NCI-H774 (cell line): ENCODE measurements at places on chromosomes 4 and X.

DNA sequence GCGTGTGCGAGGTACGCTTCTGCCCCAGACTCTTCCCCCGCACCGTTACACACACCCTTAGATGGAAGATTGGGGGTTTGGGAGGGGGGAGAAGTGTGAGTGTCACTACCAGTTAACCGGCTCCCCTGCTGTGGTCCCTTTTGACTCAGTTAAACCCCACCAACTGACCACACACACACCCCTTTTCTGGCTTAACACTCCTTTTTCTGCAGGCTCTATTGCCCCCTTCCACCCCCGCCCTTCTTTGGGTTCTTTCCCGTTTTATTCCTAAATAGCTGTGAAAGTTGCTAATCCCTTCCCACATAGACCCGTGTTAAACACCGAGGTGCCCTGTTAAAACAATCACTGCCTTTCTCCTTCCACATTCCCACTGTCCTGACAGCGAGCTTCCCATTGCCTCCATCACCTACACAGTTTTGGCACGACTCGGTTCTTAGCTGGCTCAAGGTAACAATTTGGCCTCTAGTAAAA, 3.7 kb upstream of the NR3C2 start:
- DNase-seq: no peak

- no peak for DNase-seq
These were observed 60.4 kb downstream of the SHROOM2 start for GRCh38 chrX:9846631-9847030.

- no peak for DNase-seq
These were observed 13.1 kb downstream of the TCEAL7 start for GRCh38 chrX:103343105-103343504.

DNA sequence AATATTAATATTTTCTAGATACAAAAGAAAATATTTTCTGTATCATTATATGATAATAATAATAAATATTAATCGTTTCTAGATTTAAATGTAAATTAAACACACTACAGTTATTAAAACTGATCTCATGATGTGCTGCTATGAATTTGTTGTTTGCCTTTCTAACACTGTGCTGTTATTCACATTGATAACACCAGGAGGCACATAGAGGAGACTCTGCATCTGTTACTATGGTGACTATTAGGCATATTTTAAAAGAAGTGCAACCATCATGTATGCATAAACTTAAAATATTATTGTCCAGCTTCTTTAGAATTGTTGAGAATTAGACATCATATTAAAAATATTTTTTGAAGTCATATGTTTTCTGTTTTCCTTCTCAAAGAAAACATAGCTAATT, 11.8 kb upstream of the PDGFC start:
- no peak for DNase-seq

DNA sequence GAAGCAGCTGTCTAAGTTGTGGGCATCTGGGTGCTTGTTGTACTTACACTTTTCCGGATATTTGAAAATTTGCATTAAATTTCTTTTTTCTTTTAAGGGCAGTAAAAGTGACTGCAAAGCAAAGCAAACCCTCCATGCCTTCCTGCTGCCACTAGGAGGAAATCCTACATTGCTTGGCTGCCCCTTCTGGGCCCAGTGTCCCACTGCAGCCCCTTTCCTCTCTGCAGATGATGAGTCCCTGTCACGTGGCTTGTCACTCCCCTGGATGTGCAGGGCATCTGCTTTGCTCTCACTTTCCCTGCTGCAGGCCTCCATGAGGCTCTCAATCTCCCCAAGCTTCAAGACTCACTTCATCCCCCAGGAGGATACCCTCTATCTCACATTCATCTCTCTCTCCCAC, 12.7 kb downstream of the TSR2 start:
- no peak for DNase-seq

DNA sequence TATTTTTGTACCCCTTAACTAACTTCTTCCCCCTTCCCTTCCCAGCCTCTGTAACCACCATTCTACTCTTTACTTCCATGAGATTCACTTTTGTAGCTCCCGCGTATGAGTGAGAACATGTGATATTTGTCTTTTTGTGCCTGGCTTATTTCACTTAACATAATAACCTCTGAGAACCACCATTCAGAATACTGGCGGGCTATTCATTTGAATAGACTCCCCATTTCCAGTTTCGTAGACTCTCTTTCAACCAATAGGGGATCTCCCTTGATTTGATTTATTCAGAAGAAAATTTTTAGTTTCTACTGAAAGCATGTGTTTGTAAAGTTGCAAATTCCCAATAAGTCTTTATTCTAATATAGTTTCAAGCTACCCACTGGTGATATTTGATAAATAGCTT, 117.2 kb downstream of the GATB start:
- no peak for DNase-seq

DNA sequence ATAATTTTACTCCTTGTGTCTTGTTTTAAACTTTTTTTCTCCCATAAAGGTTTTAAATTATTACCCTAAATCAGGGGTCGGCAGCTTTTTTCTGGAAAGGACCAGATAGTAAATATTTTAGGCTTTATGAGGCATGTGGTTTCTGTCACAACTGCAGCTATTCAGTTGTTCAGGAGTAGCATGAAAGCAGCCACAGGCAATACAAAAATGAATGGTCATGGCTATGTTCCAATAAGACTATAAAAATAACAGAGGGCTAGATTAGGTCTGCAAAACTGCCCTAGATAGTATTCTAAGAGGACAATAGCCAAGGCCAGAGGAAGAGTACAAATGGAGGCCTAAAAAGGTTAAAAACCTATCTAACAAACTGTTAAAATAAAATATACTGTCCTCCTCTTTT, 24.6 kb downstream of the HERC5 start:
- DNase-seq: no peak
